Iris pigment epithelial cell (primary cell): ENCODE measurements at places on chromosomes 7 and 10.

GRCh38 chr10:5942001-5942400 is 35.3 kb downstream of the IL15RA start:
- no peak for DNase-seq

DNA sequence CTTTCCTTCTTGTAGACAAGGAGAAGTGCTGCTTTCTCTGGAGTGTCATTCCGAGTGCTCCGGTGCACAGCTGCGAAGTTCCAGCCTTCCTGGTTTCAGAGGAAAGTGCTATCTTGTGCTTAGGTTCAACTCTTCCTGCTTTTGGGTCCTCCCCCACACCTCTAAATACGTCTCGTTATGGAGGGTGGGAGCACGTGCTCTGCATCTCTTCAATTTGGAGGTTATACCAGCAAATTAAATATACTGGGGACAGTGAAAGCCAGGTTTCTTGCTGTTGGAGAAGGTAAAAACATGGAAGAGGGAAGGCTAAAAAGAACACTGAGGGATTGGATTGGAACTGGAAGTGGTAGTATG is 2.4 kb upstream of the ESYT2 start:
- DNase-seq, result no peak

DNA sequence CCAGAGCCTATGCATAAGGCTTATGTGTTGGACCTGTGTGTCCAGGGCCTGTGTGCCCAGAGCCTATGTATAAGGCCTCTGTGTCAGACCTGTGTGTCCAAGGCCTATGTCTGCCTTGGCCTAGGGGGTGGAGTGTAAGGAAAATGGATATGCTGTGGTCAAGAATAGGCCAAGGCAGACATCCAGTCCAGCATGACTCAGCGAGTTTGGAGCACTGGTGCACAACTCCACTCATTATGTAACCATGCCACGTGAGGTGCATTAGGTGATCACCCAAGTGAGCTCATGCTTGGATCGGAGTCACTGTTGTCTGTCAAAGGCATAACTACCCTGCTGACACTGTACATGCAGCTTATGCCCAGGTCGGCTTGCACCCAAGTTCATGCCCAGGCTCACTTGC is 238.9 kb downstream of the CACNA2D1 start:
- peak; percentile 97 for DNase-seq

DNA sequence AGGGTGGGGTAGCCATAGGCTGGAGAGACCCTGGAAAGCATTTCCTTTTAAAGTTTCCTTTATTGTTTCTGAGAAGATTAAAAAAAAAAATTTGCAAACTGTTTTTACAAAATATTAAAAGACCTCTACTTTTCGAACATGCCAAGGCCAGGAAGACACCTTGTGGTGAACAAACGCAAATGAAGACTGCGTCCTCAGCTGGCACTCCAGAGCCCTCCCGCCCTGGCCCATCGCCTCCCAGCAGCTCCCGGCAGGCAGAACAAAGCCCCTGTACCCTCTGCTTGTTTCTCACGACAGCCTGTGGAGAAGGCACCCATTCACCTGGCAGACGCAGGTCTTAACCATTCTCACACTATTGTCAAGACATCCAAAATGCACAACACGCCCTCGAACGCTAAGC is 56.4 kb downstream of the ESYT2 start:
- no peak for DNase-seq

GRCh38 chr7:64433590-64433989 is 119.8 kb downstream of the ZNF736 start:
- DNase-seq, result no peak

DNA sequence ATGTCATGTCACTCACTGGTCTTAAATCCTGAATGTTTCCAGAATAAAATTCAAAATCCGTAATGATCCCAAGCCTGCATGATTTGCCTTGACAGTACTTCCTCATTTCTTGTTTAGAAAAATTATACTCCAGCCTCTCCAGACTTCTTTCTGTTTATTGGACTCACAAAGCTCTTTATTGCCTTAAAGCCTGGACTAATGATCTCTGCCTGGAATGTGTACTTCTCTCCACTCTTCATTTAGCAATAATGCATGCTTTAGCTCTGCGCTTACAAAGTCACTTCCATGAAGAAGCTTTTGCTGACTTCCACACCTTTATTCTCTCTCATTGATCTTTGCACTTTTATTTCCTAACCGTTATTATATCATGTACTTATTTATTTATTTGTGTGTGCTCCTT is 27.4 kb upstream of the SLC26A3 start:
- no peak for DNase-seq

GRCh38 chr10:78955206-78955605 is 113.6 kb upstream of the ZMIZ1 start:
- no peak for DNase-seq

- no peak for DNase-seq
These were observed 383.1 kb downstream of the SORCS3 start for GRCh38 chr10:105024184-105024583.

GRCh38 chr7:128004623-128005022 is 26.6 kb downstream of the LRRC4 start:
- no peak for DNase-seq

GRCh38 chr7:36752026-36752711 is 27.9 kb upstream of the AOAH start:
- no peak for DNase-seq

DNA sequence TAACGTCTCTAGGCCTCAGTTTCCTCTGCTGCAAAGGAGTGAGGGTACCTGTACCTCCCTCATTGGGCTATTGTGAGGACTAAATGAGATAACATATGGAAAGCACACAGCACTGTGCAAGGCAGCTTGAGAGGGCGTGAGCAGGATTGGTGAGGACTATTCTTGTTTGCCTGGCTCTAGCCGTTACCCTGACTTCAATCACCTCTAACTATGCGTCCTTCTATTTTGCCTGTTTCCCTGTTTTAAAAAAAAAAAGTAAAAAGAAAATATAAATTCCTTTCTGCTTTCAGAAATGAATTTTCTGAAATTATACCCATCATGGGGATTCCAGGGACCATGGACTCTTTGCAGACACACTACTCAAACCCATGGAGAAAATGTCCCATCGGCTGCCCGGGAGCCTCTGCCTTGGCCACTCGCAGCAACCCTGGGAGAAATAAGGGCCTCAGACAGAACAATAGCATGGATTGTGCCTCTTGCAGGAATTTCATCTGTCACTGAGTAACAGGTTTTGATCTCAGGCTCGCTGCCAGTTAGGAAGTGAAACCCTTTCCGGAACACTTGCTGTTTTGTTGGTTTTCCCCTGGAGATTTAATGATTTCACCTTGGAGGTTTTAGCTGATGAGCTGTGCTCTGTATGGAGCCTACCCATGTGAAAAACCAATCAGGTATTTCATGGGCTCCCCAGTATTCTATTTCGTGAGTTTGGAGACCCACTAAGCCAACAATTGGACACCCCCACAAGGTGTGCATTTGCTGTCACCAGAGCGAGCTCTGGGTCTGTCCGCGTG is 55.6 kb downstream of the STEAP1B start:
- peak; percentile 28 for DNase-seq

- DNase-seq, result no peak
These were observed 105.3 kb upstream of the FAM20C start for GRCh38 chr7:87047-87446.

DNA sequence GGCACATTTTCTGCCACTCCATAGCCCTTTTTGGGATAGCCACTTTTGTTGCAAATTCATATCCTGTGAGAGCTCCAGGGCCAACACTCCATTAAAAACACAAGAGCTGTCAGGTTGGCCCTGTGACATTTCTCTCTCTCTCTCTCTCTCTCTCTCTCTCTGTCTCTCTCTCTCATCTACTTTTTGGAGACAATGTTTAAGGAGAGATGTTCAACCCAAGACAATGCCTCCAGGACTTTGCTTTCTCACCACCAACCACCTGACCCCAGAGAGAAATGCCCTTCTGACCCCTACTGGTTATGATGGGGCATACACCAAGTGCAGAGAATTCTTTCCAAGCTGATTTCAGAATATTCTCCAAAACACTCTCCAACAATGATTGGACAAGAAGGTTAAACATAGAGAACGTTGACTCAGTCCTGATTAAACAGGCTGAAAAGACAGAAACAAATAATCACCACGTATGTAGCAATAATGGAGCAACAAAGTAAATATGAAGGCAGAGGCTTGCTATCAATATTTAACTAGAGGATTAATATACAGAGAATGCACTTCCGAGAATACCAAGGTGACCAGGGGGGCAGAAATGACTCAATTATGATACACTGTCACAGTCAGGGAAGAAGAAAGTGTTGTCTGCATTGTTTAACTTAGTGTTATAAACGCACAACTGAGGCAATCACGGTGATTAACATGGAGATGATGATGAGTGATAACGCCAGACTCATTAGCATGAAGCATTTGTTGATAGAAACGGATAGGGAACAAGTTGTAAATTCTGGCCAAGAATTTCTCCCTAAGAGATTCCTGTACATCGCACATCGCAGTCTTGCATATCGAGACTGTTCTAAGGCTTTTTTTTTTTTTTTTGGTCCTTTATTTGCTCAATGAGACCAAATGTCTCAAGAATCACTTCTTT is 178.5 kb downstream of the NRP1 start:
- peak; percentile 91 for DNase-seq

DNA sequence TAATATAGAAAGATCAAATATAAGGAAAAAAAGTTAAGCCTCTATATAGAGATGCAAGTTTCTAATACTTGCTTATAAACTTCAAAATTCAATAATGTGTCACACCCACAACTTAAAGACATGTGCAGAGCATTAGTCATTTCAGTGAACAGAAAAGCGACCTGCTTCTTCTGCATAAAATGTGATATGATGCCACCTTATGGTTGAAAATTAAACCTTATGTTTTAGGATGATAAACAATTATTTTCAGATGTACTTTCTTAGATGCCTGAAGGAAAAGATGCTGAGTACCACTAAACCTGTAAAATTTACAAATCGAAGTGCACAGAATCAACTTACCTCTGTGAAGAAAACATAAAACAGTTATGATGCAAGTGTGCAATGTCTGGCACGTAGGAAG is 96.0 kb downstream of the MTERF1 start:
- peak; percentile 69 for DNase-seq

- peak; percentile 18 for DNase-seq
These were observed 207.5 kb downstream of the CUX1 start for GRCh38 chr7:102024769-102025391.

- DNase-seq, result no peak
These were observed 196.3 kb downstream of the TNS3 start for GRCh38 chr7:47385536-47386125.

DNA sequence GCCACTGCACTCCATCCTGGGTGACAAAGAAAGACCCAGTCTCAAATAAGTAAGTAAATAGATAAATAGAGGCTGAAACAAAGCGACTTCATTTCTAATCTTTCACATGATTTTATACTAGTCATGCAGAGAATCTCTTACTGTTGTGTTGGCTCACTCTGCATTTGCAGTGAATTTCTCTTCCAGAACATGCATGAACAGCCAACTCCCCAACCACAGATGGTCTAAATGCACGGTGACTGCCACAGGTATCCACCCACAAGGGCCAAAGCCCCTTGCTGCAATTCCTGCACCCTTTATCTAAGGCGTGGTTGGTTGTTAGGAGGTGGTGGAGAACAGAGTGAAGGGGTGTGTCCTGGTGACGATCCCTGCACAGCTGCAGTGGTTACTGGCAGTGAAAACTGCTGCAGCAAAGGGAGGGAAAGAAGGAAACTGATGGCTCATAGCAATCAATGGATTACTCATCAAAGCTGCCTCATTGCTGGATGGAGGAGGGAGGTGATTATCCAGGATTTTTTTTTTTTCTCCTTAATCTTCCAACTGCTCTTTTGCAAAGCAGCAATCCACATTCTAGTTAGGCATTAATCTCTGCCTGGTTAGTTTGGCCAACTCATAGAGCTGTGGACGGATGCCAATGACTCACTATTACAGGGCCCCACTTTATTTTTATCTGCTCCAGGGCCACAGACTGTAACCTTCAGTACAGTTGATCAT is 50.6 kb downstream of the PRTFDC1 start:
- peak; percentile 85 for DNase-seq

- no peak for DNase-seq
These were observed 680.2 kb downstream of the PCDH15 start for GRCh38 chr10:54120806-54121205.
